CD4-positive, alpha-beta memory T cell (primary cell): ENCODE measurements at places on chromosomes 7 and 10.
A peak's percentile ranks its signal among the peaks of the same experiment; 100 is the strongest.

GRCh38 chr10:60367024-60367423 lies 22.7 kb downstream of the ANK3 start:
- no peak for DNase-seq

- DNase-seq = no peak
Observed at GRCh38 chr10:7950981-7951847, 103.3 kb upstream of the GATA3 start.

DNA sequence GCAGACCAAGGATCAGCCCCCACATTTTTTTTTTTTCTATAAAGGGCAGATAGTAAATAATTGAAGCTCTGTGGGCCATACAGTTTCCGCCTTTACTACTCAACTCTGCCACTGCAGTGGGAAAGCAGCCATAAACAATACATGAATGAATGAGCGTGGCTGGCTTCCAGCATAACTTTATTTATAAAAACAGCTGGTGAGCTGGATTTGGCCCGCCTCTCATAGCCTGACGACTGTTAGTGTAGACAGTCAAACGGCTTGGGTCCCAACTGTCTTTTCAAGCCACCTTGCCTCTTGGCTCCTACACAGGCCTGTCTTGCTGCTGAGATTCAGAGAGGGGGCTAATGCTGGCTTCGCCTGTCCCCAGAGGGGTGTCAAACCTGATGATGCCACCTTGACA lies 169.8 kb upstream of the GPR26 start:
- no peak for DNase-seq

- peak; percentile 6 for DNase-seq
Observed at GRCh38 chr10:104614245-104614831, 26.8 kb upstream of the SORCS3 start.

- no peak for DNase-seq
Observed at GRCh38 chr10:123142701-123143161, 5.2 kb upstream of the HMX2 start.

GRCh38 chr10:33129141-33129995 lies 171.3 kb upstream of the ITGB1 start:
- no peak for DNase-seq

DNA sequence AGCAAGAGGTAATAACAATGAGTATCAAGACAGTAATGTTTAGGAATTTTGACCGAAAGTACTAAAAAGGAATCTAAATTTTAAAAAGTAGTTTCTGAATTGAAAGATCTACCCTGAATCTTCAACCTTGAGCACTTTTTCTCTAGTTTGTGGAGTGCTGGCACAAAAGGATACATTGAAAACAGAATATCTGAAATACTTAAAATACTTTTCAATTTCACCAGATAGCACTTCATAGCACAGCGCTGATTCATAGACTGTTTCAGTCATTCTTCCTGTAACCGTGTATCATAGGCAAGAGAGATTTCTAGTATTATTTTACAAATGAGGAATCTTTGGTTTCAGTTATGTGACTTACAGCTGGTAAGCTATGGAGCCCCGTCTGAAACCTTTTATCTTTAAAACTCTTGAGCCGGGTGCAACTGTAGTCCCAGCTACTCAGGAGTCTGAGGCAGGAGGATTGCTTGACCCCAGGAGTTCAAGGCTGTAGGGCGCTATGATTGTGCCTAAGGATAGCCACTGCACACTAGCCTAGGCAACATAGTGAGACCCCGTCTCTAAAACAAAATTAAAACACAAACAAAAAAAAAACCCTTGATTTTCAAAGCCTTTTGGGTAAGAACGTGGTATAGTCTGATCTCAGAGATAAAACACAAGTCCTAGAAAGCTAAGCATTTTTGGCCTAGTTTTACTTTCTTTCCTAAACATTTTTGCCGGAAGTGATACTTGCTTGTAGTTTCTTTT lies 35.1 kb downstream of the FHIP2A start:
- peak; percentile 24 for DNase-seq

DNA sequence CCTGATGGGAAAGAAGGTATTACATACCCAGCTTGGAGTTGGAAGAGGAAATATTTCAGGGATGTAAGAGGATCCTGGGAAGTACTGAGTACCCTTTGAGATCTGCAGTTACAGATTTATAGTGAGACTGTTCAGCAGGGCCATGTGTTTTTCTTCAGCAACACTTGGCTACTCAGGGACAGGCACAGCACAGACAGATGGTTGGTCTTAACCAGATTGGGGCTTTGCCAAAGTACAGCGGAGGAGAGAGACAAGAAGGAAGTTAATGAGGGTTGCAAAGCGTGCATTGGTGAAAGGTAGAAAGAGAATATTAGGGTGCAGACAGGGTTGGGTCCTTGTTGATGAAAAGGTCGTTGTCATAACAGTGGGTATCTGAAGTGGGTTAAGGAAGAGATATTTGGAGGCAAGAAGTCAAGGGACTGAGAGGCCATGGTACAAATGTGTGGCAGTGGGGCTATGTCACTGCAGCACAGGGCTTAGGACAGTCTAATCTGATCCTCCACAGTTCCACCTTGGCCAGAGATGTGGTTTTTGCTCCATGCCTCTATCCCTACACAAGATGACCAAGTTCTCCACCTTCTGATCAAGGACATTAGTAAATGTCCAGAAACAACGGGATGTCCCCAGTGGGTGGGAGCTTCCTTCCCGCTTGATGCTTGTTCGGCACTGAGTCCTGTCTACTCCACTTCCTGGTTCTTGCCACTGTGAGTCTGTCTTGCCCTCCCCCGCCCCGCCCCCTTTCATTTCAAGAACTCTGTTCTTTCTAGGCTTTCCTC lies 18.9 kb upstream of the DNAJC1 start:
- DNase-seq = peak; percentile 54

DNA sequence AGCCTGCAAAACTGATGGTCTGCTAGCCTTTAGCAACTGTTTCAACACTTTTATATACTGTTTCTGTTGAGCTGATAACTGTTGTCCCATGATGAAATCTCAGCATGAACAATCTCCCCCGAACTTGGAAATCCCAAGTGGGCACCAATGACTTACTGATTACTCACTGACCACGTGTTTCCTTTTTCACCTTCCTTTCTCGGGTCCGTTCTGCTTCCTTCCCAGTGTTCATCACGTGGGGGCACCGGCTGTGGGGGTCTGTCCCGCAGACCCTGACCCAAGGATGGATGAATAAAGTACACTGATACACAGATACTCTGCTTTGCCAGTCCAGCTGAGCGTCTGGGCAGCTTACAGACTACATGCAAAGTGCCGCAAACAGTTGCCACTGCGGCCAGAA lies 39.0 kb upstream of the RASGEF1A start:
- no peak for DNase-seq

- DNase-seq = no peak
Observed at GRCh38 chr10:99008054-99008453, 227.6 kb downstream of the HPSE2 start.

GRCh38 chr10:12701696-12702095 lies 299.8 kb downstream of the CCDC3 start:
- DNase-seq = no peak

GRCh38 chr10:110149259-110149658 lies 58.1 kb upstream of the MXI1 start:
- no peak for DNase-seq

GRCh38 chr7:82715344-82715743 lies 271.8 kb upstream of the CACNA2D1 start:
- DNase-seq = no peak

DNA sequence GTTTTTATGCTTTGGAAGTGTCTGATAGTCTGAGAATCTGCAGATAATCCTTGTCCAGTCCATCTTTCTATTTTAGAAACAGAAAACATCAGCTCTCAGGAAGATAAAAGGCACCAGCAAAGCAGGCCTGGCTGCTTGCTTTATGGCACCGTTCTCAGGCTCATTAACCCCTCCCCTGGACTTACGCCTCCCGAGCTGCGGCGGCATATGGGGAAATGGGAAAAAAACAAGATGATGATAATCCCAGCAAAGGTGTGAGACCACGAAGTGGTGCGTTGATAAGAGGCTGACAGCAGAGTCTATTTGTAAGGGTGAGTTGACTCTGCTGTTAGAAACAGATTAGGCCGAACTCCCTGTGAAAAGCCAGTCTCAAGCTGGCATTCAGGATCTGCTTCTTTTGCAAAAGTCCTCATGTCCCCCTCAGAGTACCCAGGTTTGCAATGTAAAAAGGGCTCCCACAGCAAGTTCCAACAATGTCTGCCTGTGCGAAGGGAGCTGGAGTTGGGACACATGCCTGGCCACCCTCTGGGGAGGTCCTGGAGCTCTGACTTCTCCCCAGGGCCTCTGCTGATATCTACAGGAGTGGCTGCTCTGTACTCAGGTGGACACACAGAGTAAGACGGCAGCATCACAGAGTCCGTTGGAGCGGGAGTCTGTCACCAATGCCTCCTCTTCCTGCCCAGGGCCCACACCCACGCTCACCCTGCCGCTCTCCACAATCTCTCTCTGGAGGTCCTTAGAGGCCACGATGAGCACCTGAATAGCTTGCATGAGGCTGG lies 54.3 kb downstream of the SPDYE5 start:
- no peak for DNase-seq

DNA sequence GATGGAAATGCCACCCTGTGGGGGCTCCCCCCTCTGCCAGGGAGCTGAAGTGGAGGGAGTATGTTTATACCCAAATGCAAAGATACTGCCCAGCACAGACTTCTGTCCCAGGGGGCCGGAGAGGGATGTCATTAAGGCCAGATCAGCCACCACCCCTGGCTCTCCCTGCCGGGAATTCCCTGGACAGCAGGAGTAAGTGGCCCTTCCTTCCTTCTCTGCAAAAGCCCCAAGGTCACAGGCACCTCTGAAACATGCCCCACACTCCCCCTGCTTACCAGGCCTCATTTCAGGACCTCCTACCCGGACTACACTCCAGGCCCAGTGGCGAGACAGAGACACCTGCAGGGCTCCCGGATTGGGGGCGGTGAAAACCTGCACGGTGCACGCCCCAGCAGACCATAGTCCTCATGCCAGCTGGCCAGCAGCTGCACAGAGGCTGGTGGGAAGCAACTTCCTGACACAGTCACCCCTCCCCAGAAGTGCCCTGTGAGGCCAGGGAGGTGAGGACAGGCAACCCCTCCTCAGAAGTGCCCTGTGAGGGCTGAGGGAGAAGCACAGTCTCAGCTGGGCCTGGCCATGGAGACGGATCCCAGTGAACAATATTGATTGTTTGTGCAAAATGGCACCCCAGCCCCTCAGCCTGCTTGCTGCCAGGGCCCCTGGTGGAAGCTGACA lies 33.0 kb upstream of the RET start:
- DNase-seq = no peak

- DNase-seq = no peak
Observed at GRCh38 chr10:127415116-127415515, 134.0 kb upstream of the NPS start.

DNA sequence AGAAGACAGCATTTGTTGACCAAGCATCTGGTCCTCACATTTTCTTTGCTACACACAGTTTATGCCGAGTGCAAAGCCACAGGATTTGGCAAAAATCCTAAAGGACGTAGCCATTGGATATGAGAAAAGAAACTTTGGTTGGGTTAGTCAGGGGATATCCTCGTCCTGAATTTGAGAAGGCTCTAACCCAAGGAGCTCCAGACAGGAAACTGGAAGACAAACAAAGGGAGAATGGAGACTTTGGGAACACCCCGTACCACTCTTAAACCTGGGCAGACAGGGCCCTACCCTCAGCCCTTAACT lies 146.6 kb upstream of the FRMD4A start:
- DNase-seq = no peak

DNA sequence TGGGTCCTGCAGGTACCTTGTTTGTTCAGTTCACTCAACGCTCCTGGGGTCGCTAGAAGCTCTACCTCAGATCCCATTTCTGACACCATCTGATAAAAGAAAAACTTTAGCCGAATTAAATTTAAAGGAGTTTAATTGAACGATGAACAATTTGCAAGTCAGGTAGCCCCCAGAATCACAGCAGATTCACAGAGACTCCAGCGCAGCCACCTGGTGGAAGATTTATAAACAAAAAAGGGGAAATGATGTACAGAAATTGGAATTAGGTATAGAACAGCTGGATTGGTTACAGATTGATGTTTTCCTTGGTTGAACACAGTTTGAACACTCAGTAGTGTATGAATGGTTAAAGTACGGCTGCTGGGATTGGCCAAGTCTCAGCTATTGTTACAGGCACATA lies 23.1 kb downstream of the FBXL13 start:
- DNase-seq = no peak

GRCh38 chr10:111968647-111969046 lies 214.9 kb downstream of the GPAM start:
- DNase-seq = no peak

DNA sequence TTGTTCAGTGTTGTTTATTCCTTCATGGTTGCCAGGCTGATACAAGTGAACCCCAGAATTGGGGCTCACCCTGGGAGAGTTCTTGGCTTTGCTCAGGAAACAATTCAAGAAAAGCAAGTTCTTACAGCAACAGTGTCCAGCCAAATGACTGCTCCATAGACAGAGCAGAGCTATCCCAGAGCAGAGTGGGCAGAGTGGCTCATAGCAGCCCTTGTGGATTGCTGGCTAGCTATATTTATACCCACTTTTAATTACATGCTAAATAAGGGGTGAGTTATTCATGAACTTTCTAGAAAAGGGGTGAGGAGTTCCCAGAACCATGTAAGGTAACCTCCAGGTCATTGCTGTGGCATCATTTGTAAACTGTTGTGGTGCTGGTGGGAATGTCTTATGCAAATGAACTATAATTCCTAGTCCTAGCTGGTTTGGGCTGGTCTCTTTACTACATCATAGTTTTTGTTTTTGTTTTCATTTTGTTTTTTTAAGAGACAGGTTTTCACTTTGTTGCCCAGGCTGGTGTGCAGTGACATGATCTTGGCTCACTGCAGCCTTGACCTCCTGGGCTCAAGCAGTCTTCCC lies 59.9 kb upstream of the HBP1 start:
- no peak for DNase-seq

DNA sequence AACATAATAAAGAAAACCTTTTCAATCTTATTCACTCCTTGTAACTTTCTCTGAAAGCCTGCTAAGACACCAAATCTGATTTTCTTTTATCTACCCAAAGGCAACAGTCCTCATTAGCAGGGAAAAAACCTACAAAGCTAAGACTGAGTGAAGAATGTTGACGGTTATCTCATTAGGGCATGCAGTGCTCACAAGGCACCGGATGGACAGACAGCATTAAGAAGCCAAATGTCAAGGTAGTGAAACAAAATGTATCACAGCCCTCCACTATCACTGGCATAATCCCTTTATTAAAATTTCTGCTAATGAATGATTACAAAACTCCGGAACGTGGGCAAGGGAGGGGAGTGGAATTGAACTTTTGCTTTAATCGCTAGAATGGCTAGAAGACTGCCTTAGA lies 442.8 kb downstream of the NEBL start:
- DNase-seq = no peak

GRCh38 chr7:151248346-151249033 lies at the start of gene SMARCD3:
Gene SMARCD3 (minus strand): TSS chr7:151248694. CDS start chr7:151248562, 132 bp downstream.
- peak; percentile 45 for DNase-seq

DNA sequence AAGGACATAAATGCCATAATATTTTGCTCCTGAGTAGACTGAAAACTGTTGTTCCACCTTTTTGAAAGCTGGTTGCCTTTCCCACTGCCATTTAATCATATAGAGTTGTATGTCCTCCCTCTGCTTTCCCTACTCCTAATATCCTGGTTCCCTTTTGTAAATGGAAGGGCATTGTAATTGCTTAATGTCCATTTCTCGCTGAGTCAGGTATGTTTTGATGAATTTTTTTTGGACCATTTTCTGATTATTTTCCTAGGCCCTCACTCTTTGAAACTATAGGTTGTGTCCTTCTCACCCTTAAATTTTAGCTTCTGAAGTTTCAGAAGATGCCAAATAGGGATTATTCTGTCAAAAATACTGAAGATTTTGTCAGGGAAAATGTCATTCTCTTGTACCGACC lies 45.5 kb downstream of the WAC start:
- no peak for DNase-seq

- no peak for DNase-seq
Observed at GRCh38 chr10:47454780-47455058, 29.2 kb downstream of the ANXA8 start.

GRCh38 chr7:125561006-125561405 lies 631.4 kb upstream of the POT1 start:
- DNase-seq = no peak
